ENCODE measurements at places on chromosomes 13 and 19.

GRCh38 chr13:44244288-44244687, 129.3 kb upstream of the SERP2 start:
- DNase-seq, result no peak

DNA sequence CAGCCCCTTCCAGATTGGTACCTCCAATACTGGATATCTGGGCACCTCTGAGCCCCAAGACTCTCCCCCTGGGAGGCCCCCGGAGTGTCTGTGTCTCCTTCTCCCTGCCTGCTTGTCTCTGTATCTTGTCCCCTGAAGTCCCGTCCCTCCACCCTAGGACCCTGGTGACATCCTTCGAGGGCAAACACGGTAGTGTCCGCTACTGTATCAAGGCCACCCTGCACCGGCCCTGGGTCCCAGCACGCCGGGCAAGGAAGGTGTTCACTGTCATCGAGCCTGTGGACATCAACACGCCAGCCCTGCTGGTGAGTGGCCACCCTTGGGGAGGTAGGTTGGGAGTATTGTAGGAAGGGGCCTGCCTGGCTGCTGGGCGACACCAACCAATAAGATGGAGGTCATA, 844 bp downstream of the ARRDC2 start:
- no peak for DNase-seq

DNA sequence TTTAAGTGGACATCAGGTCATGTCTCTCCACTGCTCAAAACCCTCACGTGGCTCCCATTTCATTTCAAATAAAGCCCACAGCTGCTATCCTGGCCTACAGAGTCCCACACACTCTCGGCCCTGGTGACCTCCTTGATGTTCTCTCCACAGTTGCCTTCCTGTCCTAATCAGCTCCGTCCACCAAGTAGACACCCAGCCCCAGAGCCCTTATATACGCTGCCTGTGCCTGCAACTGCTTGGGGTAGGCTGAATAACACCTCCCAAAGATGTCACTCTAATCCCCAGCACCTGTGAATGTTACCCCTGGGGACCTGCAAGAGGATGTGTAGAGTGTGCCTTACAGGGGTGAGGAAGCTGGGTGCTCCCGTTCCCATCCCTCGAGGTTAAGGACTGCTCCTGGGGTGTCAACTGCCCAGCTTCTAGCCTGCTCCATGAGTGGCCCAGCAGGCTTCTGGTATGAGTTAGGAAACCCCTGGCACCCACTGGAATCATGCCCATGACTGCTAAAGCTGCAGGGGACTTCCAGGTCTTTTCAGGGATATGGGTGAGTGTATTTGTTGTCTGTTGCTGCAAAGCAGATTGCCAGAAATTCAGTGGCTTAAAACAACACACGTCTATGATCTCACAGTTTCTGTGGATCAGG, 6.0 kb downstream of the FAM187B start:
- no peak for DNase-seq

- peak; percentile 94 for DNase-seq
Observed at GRCh38 chr19:55353803-55354697, 469 bp downstream of the COX6B2 start.

GRCh38 chr13:106184790-106185189, 350.7 kb downstream of the EFNB2 start:
- DNase-seq, result no peak

- no peak for DNase-seq
Observed at GRCh38 chr13:47399599-47399998, 502.7 kb upstream of the HTR2A start.

DNA sequence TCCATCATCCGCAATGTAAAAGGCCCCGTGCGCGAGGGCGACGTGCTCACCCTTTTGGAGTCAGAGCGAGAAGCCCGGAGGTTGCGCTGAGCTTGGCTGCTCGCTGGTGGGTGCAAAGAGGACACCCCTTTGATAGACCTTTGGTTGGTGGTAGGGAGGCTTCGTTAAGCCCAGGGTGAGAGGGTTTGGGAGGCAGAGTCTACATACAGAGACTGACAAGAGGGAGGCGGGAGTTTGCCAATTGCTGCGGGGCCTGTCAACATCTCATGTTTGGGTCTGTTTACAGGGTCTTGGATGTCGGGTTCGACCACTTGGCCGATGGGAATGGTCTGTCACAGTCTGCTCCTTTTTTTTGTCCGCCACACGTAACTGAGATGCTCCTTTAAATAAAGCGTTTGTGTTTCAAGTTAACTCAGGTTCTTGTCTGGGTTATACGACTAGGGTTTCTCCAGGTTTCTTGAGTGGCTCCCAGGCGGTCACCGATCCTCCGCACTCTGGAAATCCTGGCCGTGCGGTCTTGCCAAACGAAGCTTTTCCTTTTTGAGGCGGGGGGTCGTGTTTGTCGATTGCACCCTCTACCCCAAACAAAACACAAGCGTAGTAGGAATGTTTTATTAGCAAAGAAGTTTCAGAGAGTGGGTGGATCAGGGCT, 816 bp downstream of the RPS28 start:
- no peak for DNase-seq

DNA sequence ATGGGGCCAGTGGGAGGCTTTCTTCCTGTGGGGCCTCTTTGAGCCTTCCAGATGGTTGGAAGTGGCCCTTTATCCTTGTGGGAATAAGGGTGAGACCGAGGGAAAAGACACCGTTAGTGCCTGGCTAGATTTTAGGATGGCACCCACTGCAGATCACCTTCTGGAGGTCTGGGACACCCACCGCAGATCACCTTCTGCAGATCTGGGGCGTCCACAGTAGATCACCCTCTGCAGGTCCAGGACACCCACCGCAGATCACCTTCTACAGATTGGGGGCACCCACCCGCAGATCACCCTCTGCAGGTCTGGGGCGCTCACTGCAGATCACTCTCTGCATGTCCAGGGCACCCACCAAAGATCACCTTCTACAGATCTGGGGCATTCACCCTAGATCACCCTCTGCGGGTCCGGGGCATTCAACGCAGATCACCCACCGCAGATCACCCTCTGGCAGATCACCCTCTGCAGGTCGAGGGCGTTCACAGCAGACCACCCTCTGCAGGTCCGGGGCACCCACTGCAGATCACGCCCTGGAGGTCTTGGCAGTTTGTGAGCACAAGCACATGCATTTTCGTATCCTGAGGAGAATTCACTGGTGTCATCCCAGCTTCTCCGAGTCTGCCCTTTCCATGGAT, 153.4 kb upstream of the TSHZ3 start:
- no peak for DNase-seq

DNA sequence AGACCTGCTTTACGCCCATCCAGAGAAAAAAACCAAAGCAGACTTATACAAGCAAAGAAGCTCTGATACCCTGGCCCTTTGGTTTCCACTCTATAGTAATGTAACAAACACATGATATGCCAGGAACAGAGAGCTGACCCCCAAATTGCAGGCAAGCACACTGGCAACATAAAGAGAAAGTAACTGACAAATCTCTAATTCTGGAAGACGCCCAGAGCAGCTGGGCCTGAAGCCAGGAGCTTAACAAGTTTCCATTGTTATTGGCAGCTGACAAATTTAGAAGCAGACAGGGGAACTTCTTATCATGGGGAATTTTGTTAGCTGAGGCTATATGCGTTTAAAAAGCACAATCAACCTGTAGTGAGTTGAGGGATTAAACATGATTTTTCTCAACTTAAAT, 158.0 kb downstream of the DLEU7 start:
- no peak for DNase-seq

DNA sequence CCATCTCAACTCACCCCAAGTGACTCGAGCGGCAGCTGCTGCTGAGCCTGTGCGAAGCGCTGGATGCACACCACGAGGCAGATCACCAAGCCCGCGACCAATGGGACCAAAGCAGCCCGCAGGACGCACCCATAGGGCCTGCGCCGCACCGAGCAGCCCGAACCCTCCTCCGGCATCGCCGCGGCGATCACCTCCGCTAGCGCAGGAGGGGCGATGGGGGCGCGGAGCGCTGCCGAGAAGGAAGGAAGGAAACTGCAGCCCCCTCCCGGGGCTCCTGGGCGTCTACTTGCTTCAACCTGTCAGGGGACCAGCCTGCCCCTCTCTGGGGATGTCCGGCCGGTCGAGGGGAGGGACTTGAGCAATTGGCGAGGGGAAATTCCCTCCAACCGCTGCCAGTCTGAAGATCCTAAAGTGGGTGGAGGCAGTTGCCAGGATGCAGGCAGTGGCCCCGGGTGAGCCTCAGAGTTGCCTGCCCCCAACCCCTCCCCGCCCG, at the start of gene CD70:
CD70 (minus strand) TSS at position 324 of the 493 bp plus-strand sequence; CDS start at position 176, 148 bp downstream.
- peak; percentile 81 for DNase-seq
